Left forelimb (tissue), 1 donor: ENCODE measurements at places on chromosomes 2 and 18.

GRCh38 chr2:153101187-153101586, 377.4 kb downstream of the RPRM start:
- no peak for DNase-seq

- DNase-seq, result no peak
Measured at GRCh38 chr2:163953390-163953907, 217.6 kb upstream of the FIGN start.

- no peak for DNase-seq
Measured at GRCh38 chr2:19048593-19049266, 309.7 kb downstream of the OSR1 start.

- DNase-seq, result no peak
Measured at GRCh38 chr2:195470622-195471021, 186.4 kb upstream of the SLC39A10 start.

DNA sequence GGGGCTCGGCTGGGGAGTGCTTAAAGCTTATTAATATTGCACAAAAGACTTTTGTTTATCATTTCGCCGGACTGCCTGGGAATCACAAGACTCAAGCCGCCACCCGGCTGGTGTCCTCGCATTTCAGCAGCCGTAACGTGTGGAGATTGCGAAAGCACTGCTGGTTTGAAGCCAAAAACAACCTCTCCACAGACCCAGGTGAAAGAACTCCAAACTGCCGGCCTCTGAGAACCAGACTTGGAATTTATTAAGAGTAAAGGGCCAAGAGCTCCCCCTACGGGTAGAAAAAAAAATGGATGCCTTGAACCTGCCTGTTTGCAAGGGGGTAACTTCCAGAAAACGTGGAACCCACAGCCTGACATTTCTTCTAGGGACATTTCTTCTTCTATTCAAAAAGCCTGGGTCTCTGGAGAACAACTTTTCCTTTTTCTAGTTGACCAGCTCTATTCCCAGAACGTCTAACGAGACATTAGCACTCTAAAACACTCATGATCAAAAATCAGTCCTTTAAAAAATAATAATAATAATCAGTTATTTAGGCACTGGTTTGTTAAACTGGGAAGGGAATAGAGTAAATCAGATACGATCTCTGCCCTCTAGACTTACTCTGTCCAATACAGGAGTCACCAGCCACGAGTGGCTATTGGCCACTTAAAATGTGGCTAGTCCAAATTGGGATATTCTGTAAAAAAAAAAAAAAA, 216.3 kb downstream of the C1D start:
- DNase-seq, result peak; percentile 80

- DNase-seq, result no peak
Measured at GRCh38 chr18:42712065-42712464, 403.4 kb downstream of the RIT2 start.

DNA sequence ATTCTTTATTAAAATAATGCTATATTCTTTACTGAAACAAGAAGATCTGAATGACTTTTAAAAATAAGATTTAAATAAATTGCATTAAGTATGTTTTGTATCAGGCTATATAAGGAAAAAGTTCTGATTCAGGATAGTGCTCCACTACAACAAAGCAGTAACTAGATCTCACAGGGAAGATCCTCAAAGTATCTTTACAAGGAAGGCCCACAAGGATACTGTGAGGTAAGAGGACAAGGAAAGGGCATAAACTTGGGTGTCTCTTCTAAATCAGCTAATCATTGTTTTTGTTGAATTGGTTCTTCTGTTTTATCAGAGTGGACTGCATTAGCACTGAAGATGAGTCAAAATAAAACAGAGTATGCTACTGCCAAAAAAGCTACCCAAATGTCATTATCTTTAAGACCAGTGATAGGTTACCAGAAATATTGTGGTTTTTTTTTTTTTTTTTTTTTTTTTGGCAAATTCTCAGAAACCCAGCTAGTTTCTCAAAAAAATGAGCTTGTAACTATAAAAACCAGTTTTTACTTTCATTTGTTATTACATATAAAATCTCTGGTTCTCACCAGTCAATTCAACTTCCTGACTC, 160.9 kb downstream of the BAZ2B start:
- DNase-seq, result no peak

DNA sequence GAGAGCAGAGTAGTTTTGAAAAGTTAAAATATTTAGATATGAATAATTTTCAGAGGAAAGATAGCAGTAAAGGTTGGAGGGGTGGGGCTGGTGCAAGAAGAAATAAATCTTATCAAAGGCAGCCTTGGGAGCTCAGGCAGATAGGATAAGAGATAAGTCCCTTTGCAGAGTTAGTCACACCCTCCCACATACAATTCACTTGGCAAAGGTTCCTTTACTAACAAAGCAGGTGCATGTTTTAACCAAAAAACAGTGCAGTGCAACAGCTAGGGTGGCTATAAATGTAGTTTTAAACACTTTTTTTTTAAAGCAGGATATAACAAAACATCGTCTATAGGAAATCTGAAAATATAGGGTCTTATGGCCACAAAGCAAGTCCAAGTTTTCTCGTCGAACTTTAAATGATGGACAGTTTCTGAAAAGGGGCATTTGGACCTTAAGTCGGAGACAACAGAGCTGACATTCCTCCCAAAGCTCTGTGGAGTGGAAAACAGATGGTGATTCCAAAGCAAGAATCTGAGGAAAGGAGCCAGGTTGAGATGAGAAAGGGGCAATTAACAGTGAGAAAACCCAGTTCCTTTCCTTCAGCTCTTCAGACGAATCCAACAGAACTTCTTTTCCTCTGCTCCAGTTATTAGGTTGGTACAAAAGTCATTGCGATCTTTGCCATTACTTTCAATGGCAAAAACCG, 53.0 kb downstream of the EPHA4 start:
- no peak for DNase-seq

GRCh38 chr2:27412419-27413152, 3.2 kb upstream of the PPM1G start:
- no peak for DNase-seq

GRCh38 chr2:226427538-226428307, 371.9 kb downstream of the IRS1 start:
- DNase-seq, result no peak

DNA sequence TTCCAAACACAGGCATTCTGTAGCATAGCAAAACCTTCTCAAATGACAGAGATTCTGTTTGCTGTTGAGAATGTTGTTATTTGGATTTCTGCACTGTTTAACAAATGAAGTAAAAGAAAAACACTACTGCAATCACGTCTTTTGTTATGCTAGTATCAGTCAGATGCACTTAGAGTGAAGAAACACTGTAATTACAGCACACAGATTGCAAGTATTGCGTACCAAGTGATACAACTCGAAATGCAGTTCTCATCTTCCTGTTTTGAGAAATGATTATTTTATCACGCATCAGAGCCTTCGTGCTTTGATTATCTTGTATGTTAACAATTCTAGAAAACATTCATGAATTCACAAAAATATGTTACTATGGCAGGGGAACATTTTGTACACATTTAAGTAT, 41.8 kb upstream of the KLF11 start:
- no peak for DNase-seq

DNA sequence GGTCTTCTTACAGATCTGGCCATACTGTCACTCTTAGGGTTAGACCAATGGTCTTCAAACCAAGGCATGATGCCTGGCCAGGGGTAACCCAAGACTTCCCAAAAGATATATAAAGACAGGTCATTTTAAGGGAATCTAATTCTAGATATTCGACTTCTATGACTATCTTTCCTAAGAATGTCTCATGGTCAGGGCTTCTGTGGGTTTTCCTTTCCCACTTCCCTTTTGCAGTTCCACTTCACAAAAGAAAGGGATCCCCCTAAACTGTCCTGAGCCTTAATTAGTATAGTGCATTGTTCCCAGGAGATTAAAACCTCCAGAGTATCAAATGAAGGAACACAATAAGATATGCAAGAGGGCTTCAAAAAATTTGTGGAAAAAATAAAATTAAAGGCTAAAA, 223.6 kb upstream of the SIX2 start:
- no peak for DNase-seq

GRCh38 chr18:69866212-69866611, 81.5 kb downstream of the CD226 start:
- DNase-seq, result no peak

GRCh38 chr18:48674758-48675351, 136.0 kb downstream of the CTIF start:
- no peak for DNase-seq

- no peak for DNase-seq
Measured at GRCh38 chr2:85472261-85472660, 53.7 kb downstream of the SH2D6 start.

- no peak for DNase-seq
Measured at GRCh38 chr2:107398683-107399082, 428.0 kb upstream of the RGPD4 start.

DNA sequence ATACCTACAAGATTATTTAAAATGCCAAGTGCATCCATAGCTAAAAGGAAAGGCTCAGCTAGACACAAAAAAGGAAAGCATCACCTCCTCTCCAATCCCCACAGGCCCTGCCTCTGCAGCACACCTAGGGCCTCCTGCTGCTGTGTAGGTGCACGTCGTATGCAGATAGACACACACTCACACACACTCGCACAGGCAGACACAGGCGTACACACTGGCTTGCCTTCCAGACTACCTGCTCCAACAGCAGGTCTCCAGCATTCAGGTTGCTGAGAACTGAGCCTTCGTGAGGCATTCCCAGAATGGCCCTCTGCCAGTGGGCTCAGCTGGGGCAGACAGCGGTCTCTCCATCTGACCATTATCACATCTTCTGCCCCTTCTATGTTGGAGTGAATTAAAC, 35.3 kb upstream of the FRZB start:
- DNase-seq, result no peak

DNA sequence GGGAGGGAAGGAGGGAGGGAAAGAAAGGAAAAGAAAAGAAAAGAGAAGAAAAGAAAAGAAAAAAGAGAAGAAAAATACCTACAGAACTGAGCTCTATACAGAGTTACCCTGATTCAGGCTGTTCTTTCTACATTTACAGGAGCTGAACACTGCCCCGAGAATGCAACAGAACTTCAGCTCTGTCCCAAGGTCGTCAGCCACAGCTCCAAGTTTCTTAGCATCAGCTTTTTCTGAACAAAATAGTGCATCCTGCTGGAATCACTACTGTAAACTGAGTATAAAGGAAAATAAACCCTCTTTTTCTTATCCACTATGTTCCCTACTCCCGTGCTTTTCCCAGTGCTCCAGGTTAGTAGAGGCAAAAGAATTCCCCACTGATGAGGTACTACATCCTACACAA, 4.7 kb upstream of the PPP4R1 start:
- DNase-seq, result no peak

GRCh38 chr2:36564377-36564930, 33.5 kb downstream of the FEZ2 start:
- DNase-seq, result no peak

DNA sequence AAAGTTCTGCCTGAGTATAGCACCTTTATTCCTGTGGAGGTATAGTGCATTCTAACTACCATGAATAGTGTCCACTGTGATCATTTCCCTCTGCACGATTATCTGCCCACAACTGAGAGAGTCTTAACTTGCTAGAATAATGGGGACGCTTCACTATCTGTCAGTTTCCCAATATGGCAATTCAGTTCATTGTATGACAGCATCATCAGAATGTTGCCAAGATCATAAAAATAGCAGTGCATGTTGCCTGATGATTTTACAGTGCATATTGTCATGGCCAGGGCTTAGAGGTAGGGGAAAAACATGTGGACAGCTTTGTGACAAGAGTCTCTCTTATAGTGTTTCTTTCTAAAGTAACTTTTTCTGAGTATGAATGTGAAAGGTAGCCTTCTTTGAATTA, 6.1 kb downstream of the RASGRP3 start:
- DNase-seq, result no peak

DNA sequence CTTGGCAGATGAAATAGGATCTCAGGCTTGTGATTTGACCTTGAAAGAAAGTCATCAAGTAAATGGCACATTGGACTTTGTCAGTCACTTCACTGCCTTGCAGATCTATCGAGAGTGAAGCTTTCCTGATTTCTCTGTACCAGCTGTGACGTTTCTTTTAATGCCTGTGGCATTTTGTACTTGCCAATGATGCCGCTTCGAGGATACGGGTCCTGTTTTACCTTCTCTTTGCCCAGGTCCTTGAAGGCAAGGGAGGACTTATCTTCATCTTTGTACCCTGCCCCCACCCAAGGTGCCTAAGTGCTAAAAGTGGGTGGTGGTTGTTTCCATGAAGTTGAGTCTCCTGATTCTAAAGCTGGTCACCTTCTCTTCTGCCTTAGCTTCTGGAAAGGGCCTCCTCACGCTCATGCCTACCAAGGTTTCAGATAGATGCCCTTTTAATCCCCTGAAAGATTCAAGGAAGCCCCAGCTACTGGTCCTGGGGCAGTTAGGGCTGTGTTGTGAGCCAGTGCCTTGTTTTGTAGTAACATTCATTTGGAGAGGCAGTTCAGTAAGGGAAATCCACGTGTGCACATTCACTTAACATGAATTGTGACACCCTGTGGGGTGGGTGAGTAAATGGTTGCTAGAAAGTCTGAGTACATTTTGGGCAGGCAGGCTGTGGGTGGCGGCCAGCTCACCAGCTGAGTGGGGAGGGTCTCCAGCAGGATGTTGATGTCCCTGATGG, 6.1 kb downstream of the LBH start:
- DNase-seq, result no peak
